ENCODE measurements at places on chromosomes 16 and 17. TPM values are rescaled to one million over a fixed set of nuclear protein-coding genes. Genes with fewer than 3 reads are reported as not detected.

DNA sequence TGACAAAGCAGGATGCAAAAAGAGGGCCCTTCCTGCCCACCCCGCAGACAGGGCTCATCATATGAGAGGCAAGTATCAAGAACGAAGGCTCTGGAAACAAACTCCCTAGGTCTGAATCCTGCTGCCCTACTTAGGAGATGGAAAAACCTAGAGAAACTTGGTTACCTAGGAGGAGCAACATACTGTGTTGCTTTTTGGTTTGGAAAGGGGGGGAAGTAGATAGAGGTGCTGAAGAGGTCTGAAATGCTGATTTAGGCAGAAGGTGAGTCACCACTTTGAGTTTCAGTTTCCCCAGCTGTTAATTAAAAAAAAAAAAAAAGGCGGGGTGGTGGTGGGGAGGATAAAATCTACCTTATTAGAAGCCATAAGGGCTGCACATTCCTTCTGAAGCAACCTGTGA is 1.5 kb downstream of the N4BP1 start:
- DNase-seq, result no peak

DNA sequence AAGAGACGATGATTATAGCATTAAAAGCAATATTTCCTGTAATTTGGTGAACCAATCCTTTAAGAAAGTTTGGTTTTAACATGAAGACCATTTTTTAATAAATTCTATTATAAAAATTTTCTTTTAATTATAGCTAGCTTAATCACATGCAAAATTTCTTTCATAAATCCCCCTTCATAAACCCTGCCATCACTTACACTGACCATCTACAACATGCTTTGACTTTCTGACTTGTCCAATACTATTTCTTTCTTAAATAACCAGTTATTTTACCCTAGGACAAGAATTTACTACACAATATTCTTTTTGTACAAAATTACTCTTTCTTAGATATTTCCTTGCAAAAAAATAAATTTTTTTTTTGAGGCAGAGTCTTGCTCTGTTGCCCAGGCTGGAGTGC is 1334.8 kb downstream of the CDH11 start:
- no peak for DNase-seq

The ATP1B2 gene
- 0.66 TPM for total RNA-seq

DNA sequence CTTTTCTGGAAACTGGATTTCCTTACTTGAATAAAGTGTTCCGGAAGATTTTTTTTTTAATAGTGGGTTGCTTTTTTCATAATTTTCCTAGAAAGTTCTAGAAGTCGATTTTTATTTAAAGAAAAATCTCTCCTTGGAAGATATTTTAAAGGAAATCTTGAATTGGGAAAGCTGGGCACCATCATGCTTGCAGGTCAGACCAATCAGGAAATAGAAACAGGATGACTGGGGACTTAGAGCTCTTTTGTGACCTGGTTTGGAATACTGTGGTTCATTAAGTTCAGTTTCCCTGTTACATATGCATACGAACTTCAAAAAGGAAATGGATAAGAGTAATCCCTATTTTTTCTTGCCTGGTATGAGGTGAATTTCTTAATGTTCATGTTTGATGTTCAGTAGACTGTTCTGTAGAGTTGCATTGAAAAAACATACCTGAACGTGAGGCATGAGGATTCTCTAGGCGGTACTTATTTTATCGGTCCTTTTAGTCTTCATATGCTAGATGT is 1.2 kb downstream of the NFATC3 start:
- DNase-seq, result peak; percentile 24

DNA sequence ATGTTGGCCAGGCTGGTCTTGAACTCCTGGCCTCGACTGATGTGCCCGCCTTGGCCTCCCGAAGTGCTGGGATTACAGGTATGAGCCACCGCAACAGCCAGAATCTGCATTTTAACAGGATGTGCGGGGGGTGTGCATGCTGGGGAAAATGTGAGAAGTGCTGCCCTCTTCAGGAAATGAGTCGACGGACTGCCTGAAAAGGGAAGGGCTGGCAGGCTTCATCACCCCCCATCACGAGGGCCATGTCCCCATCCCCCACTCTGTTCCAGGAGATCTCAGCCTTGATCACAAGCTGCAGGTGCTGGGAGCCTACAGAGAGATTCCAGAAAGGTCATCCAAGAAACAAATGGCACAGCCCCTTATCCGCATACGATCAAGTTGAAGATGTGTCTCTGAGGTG is 195.3 kb upstream of the RPL38 start:
- no peak for DNase-seq

The IL21R gene
- 0.24 TPM for total RNA-seq

- DNase-seq, result no peak
Measured at GRCh38 chr16:11797957-11798299, 870 bp upstream of the ZC3H7A start.

The MAP2K6 gene
- 1.8 TPM for total RNA-seq

The ZG16B gene
- total RNA-seq, result not detected

The GPR139 gene
- not detected for total RNA-seq

The EME1 gene
- 0.12 TPM for total RNA-seq

The HOXB9 gene
- not detected for total RNA-seq

GRCh38 chr17:20284022-20284421 is 183.3 kb downstream of the LGALS9B start:
- DNase-seq, result no peak

- DNase-seq, result no peak
Measured at GRCh38 chr16:59195242-59195641, 461.1 kb upstream of the GOT2 start.

- DNase-seq, result no peak
Measured at GRCh38 chr17:48125829-48126531, 18.4 kb downstream of the SNX11 start.

The KCTD5 gene
- total RNA-seq, result 10.5 TPM

DNA sequence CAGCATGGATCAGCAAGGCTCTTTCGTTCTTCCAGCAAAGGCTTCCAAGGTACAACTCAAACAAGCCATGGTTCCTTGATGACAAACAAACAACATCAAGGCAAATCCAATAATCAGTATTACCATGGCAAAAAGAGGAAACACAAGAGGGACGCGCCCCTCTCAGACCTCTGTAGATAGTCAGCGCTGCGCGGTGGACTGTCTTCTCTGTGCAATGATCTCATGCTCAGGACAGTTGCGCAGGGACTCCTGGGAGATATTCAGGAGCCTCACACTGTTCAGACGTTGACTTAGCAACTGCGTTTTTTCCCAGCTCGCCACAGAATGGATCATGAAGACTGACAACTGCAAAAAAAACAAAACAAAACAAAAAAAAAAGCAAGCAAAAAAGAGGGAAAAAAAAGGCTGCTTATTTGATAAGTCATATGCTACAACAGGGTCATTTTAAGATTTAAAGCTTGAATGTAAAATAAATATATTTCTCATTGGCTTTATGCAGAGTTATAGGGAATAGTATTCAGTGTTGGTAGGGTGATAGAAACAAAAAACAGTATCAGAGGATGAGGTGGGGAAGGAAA is 37.1 kb upstream of the ADCY7 start:
- DNase-seq, result no peak

DNA sequence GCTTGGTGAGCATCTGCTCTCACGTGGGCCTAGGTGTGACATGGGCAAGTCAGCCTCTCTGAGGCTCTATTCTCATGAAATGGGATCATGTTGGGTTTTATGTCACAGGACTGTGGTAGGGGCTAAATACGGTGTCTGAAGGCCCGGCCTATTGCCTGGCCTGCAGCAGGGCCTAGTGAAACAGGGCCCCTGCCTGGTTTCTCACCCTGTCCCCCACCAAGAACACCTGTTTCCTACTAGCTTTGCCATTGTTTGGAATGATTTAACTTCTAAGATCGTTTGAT is 29.1 kb downstream of the POLR3E start:
- no peak for DNase-seq

DNA sequence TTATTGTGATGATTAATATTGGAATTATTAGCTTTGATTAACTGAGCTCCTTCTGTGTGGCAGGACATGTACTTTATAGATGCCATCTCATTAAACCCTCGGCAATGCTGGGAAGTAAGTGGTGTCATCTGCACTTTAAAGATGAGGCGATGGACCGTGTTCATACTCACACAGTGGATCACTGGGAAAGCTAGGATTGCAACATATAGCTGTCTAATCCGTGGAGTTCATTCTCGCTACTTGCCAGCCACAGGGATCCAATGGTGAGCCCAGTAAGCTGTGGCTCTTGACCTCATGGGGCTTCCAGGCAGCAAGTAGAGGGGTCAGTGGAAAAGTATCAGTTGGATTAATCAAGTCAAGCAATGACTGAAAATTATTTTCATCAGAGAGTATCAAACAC is 587.9 kb downstream of the CDH13 start:
- DNase-seq, result no peak

GRCh38 chr17:77370586-77370985 is 229.8 kb downstream of the SEC14L1 start:
- DNase-seq, result no peak

DNA sequence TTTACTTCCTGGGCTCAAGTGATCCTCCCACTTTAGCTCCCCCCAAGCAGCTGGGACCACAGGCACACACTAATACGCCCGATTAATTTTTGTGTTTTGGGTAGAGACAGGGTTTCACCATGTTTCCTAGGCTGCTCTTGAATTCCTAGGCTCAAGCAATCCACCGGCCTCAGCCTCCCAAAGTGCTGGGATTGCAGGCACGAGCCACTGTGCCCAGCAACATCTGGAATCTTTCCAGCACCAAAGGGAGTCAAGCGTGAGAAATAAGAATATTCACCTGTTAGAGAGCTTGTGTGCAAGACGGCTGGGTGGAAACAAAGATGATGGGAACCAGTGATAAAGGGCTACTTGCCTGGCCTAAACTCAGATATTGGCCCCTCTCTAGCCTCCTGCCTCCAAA is 14.2 kb upstream of the ALOX12B start:
- no peak for DNase-seq

The SRRM2 gene
- 111 TPM for total RNA-seq

DNA sequence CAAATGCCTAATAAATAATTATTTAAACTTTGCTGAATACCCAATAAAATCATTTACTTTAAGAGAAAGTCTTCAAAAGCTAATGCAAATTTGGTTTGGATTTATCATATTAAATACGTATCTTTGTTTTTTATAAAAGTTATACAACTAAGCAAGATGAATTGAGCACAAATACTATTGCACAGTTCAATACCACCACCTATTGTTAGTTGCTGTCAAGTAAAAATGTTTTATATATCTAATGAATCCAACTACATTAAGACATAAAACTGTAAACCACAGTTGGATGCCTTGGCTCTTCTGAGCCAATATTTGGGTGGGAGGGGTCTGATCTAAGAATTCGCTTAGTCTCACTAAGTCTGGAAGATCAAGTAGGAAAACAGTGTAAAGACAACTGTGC is 7.7 kb downstream of the FBXL20 start:
- no peak for DNase-seq

- DNase-seq, result no peak
Measured at GRCh38 chr16:15854906-15855703, 1.7 kb downstream of the MYH11 start.

The SLX4 gene
- 2.0 TPM for total RNA-seq

- no peak for DNase-seq
Measured at GRCh38 chr16:56262551-56263245, 71.4 kb downstream of the GNAO1 start.

GRCh38 chr16:84141143-84141670 is 3.8 kb downstream of the HSDL1 start:
- DNase-seq, result no peak

GRCh38 chr16:52422307-52422706 is 124.6 kb downstream of the TOX3 start:
- DNase-seq, result no peak

GRCh38 chr16:19389246-19389645 is 28.4 kb upstream of the TMC5 start:
- DNase-seq, result peak; percentile 62

DNA sequence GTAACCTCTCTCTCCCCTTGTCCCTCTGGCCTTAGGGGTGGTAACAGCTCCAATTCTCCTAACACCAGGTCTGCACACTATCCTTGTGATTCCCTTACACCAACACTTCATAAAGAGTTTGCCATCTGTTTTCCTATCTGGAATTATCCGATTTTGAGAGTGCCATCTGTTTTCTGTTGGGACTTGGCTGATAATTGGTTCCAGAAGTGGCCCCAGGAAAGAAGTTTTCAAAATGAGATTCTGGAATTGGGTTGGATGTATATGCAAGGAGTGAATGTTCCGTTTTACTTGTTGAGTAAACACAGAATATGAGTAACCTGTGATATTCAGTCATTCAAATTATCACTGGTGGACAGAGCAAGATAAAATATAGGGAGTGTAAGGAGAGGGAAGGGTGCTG is 134.1 kb upstream of the HS3ST3A1 start:
- no peak for DNase-seq

- no peak for DNase-seq
Measured at GRCh38 chr17:41785859-41786226, 668 bp downstream of the JUP start.

- DNase-seq, result no peak
Measured at GRCh38 chr16:83356266-83356665, 451.5 kb upstream of the HSBP1 start.

DNA sequence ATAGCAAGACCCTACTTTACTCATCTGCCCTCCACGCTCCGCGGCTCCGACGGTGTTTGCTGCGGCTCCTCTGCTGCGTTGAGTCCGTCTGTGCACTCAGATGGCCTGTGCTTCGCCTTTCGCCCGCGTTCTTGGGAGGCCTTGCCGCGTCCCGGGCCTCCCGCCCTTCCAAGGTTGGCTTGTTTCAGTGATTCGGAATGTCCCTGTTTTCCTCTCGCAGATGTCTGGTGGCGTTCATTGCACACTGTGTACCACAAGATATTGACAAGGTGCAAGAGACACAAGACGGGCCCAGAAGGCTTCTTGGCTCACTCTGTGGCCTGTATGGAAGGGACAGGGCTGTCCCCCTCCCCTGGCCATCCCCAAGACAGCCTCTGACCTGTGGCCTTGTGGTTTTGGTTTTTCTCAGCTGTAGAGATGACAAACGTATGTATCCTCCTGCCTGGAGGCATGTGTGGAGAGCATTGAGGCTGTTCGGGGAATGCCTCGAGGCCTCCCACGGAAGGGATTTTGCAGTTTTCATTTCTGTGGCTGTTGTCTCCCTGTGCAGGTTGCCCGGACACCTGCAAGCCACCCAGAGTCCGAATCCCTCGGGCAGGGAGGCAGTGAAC is 15.4 kb downstream of the MGRN1 start:
- no peak for DNase-seq

DNA sequence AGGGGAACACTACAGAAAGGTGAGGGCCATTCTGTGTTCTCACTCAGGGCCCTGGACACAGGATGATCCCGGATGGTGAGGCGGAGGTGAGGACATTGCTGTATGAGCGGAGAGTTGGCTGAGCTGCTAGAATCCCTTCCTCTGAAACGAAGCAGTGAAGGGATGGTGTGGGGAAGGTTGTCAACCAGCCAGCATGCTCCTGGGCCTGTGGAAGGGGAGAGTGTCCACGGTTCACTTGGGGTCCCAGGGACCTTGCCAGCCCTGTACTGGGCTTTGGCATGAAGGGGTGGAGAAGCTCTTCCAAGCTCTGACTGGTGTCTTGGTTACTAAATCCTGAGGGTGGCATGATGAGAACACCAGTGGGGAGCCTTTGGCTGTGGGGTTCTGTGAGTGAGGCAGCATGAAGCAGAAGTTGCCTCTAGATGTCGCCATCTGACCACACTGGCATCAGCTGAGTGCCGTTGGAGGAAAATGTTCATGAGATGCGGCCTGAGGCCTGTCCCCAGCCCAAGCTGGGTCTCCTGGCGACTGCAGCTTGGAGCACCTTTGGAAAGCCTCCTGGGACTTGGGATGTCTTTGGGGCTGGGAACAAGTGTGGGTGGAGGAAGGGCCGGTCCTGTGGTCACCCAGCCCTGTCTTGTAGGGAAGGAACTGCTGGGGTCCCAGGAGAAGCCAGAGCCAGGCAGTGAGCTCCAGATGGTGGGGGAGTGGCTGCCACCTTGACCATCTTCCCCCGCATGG is 14.8 kb downstream of the PDP2 start:
- DNase-seq, result peak; percentile 74
